Left lung (tissue), 14 donors: ENCODE measurements at places on chromosomes 13 and 19. TPM values are rescaled to one million over a fixed set of nuclear protein-coding genes. Genes with fewer than 3 reads are reported as not detected.
A peak's percentile ranks its signal among the peaks of the same experiment; 100 is the strongest.

- no peak for DNase-seq
These were observed 1101.9 kb downstream of the PCDH9 start for GRCh38 chr13:66128201-66128600.

GRCh38 chr19:37963190-37963936, 56.4 kb downstream of the SIPA1L3 start:
- no peak for DNase-seq

- no peak for DNase-seq
These were observed at the start of gene ACP5 for GRCh38 chr19:11577451-11578257. Gene ACP5, minus strand, starts transcription at chr19:11577645. Its CDS starts 328 bp downstream, at chr19:11577317.

DNA sequence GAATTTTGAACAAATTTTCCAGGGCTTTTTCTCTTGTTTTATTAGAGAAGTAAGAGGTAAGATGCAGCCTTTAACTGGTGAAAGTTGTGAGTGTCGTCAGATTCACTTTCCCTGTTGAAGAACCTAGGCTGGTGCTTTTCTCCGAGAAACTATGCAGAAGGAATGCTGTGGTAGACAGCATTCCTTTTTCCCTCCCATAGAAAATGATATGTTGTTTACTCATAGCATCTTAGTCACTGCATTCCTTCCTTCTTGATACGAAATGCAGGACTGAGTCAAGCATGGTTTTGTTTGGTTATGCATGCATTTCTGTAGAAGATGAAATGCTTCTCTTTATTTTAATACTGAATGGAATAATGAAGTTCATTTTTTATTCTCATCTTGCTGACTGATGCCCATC, 3.4 kb downstream of the ITGBL1 start:
- DNase-seq, result no peak

DNA sequence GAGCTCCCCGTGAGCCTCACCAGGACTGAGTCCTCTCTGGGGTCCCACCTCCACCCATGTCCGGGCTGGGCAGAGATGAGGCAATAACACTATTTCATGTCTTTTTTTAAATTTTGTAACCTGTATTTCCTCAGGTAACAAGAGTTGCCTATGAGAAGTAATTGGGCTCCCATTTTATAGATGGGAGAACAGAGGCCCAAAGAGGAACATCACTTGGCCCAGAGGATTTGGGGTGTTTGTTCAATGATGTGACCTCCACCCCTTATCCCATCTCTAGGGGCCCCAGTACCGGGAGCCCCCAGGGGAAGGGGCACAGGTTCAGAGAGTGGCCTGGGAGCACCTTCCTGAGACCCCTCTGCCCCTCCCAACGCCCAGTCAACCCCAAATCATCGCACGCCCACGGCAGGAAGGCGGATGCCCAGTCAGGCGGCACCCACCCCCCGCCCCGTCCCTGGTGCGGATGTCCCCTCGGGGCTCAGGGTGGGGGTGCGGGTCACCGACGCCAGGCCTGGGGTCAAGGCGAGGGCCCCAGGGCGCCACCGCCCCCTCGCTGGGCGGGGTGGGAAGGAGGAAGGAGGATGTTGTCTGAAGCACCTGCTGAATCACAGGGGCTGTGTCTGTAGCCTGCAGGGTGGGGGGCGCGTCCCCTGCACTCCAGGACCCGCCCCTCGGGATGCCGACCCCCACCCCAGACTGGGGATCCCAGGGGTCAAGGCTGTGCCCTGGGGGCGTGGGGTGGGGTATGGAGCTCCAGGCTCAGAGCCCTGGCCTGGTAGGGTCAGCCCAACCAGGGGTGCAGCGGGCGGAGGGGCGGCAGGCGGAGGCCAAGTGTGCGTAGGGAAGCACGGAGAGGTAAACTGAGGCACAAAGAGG, 9.0 kb upstream of the CIRBP start:
- peak; percentile 91 for DNase-seq

DNA sequence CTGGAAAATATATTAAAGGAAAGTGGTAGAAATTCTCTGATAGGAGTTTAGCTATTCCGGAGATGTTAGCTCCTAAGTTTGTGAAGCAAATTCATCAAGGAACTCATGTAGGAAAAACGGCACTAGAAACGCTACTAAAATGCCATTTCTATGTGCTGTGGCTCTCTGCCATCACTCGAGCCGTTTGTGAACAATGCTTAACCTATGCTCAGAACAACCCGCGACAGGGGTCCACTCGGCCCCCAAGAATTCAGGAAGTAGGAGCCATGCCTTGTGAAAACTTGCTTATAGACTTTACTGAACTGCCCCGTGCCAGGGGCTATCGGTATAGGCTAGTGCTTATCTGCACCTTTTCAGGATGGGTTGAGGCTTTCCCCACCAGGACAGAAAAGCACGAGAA, 14.2 kb upstream of the SLC15A1 start:
- peak; percentile 32 for DNase-seq

- DNase-seq, result no peak
These were observed 73.2 kb upstream of the MCF2L start for GRCh38 chr13:112895521-112896465.

DNA sequence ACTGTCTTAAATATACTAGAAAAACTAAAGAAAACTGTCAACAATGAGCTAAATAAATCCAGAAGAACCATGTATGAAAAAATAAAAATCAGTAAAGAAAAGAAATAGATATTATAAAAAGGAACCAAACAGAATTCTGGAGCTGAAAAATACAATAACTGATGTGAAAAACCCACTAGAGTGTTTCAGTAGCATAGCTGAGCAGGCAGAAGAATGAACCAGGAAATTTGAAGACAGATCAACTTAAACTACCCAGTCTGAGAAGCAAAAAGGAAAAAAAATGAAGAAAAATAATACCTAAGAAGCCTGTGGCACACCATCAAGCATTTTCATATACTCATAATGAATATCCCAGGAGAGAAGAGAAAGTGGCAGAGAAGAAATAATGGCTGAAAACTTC, 240.1 kb upstream of the RXFP2 start:
- no peak for DNase-seq

The CBLC gene
- 6.1 TPM for total RNA-seq

The CATSPERD gene
- total RNA-seq, result not detected

The CD70 gene
- total RNA-seq, result 0.42 TPM

The ZNF610 gene
- total RNA-seq, result 5.7 TPM
